ENCODE measurements at places on chromosomes 11 and 22.

GRCh38 chr11:7578276-7578955 is 64.6 kb downstream of the PPFIBP2 start:
- no peak for DNase-seq

DNA sequence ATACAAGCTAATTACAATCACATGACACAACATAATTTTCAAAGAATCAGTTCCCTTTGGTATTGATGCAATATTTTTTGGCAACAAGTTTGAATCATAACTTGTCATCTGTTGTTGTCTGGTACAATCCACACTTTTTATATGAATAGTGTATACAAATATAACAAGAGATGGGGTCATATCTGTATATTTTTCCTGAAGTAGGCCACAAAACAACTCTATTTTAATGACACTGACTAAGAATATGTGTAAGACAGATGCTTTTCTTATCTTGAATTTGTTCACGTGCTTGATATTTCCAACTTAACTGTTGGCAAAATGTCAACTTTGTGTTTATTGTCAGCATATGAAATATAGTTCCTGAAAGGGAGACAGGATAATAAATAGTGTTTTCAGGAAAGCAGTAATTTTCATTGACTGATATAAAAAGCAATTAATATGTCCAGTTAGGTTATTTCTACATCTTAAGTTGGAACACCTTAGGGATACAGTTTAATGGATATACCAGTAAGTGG is 27.9 kb downstream of the NOX4 start:
- DNase-seq, result no peak

DNA sequence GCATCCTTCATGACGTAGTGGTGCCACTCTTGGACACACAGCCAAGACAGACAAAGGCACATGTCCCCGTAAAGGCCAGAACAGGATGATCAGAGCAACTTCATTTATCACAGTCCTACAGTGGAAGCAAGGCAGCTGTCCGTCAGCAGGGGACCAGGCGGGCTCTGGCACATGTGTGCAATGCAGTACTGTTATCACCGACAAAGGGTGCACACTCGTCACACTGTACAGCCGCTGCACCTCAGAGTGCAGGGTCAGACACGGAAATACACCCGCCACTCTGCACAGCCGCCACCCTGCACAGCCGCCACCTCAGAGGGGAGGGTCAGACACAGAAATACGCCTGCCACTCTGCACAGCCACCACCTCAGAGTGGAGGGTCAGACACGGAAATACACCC is 13.4 kb upstream of the IL17REL start:
- no peak for DNase-seq

- no peak for DNase-seq
Observed at GRCh38 chr11:111379602-111380136, 594 bp upstream of the POU2AF1 start.

- peak; percentile 87 for DNase-seq
Observed at GRCh38 chr22:32622004-32622743, 147.6 kb downstream of the FBXO7 start.

DNA sequence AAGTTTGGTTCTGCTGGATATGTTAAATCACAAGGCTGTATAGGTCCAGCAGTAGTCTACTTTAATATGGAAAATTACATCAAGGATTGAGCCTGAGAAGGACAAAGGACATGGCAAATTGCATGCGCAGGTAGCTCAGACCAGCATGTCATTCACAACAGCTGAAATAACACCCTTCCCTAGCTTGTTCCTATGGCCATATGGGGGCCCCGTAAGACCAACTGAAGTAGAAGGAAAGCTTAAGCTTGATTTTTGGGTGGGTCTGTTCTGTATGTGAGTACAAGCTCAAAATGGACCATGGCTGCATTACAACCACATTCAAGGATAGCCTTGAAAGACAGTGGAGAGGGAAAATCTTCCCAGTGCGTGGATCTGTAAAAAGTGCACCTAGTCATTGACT is 20.6 kb upstream of the PDE3B start:
- no peak for DNase-seq

GRCh38 chr22:20978419-20978818 is 3.7 kb upstream of the LZTR1 start:
- DNase-seq, result no peak

- no peak for DNase-seq
Observed at GRCh38 chr11:7632211-7632610, 41.1 kb downstream of the CYB5R2 start.

All from AG08395 (cell line).